Heart left ventricle (tissue), 16 donors: ENCODE measurements at places on chromosomes 13 and 19. TPM values are rescaled to one million over a fixed set of nuclear protein-coding genes. Genes with fewer than 3 reads are reported as not detected.

- DNase-seq: no peak
Observed at GRCh38 chr19:49564616-49565045, 15.7 kb downstream of the NOSIP start.

DNA sequence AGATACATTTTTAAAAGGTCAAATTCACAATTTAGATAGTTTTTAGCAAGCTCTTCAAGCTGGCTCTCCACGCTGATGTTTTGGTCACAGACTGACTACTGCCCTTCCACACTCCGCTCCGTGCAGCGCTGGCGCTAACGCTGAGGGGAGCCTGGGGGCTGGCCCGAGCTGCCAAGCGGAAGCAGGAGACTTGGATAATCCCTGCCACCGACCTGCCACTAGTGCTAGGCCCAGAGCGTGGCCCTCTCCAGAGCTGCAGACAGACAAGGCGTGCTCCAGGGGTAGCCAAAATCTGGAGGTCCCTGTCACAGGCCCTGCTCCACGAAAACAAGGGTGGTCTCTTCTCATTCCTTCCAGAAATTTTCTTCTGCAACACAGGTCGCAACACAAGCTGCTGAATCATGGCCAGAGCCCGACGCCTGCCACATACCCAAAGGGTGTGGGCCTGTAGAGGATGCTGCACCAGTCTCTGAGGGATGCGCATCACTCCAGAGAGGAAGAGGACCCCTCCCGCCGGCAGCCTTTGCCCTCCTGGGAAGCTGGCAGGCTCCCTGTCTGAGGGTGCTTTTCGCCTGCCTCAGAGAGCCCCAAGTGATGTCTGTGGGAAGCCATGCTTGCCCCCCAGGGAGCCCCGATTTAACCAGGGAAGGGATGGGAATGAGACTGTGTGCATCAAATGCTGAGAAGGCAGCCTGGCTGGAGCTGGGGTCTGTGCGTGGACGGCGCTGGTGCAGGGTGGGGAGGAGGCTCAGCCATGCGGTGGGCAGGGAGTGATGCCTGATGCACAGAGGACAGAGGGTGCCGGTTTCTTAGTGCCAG, 21.6 kb downstream of the CAPS start:
- DNase-seq: no peak

Gene ELSPBP1
- total RNA-seq: not detected

DNA sequence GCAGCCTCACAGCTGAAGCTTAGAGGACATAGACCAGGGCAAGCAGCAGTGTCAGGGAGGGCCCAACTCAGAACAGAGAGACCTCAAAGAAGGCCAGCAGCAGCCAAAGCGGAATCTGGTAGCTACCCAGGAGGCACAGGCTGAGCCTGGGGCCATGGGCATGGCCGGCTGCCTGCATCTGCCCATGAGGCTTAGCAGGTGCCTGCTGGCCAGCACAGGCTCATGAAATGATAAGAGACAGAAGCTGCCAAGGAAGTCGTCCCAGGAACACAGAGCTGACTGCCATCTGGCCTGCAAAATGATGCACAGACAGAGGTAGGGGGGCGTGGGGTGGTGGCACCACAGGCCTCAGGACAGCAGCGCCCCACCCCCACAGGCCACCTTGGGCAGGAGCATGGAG, 29.2 kb downstream of the TUBA3C start:
- DNase-seq: no peak

DNA sequence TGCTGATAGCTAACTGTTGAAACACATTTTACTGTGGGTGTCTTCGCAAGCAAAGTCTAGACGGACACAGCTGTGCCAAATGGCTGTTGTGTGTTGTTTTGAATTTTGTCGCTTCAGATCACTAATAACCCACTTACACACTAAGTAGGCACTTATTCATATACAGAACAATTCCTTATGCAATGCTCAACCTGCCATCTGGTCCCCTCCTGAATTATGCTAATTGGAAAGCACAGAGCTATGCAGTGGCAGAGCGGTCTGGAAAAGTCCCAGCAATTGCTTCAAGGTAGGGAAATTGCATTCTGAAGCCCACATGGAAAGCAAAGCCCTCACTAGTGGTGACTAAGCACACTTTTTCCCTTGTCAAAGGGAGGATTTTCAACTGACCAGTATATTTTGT, 69.9 kb downstream of the C13orf42 start:
- no peak for DNase-seq

- DNase-seq: no peak
Observed at GRCh38 chr13:106471957-106472543, 63.4 kb downstream of the EFNB2 start.

Gene ZFP30
- total RNA-seq: 7.5 TPM

DNA sequence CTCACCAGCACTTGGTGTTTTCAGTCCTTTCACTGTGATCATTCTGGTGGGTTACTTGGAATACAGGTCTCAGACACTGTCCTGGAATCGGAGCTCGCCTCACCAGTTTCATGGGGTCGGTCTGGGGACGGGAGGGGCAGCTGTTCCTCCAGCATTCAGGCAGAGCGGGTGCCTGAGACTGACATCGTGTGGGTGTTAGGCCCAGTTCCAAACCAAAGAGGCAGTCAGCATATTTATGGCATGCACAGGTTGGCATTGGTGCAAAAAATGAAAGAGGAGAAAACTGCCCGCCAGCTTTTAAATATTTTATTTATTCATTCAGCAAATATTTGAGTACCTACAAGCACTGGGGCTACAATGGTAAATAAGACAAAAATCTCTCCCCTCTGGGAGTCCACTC, 20.1 kb downstream of the PLEKHF1 start:
- no peak for DNase-seq

GRCh38 chr13:102132777-102133295, 269.0 kb downstream of the FGF14 start:
- DNase-seq: no peak

DNA sequence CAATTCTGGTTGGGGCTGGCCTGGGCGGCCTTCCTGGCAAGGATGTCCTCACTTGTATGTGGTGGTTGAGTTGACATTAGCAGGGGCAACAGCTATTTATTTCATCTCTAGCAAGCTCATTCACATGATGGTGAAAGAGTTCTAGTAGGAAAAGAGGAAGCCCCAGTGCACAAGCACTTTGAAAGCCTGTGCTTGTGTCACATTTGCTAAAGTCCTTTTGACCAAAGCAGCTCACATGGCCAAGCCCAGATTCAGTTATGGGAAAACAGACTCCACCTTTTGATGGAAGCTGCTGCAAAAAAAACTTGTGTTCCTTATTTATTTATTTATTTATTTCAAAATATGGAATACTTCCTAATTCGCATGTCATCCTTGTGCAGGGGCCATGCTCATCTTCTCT, 17.2 kb downstream of the GTF2F2 start:
- DNase-seq: no peak

Gene CASP14
- not detected for total RNA-seq

- DNase-seq: no peak
Observed at GRCh38 chr13:29581666-29582065, 13.8 kb downstream of the SLC7A1 start.

GRCh38 chr13:111315347-111315995, 5.0 kb upstream of the TEX29 start:
- no peak for DNase-seq

DNA sequence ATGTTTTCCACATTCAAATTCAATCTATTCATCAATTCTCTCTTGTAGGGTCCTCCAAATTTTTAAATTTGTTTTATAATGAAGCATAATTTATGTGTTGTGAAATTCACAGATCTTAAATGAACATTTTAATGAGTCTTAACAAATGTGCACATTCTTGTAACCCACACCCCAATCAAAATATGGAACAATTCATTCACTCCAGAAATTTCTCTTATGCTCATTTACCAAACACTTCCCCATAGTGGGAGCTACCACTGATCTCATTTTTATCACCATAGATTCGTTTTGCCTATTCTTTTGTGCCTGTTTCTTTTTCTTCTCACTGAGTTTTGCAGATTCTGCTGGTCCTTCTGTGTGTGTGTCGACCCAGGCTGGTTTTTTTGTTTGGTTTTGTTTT, 664.1 kb downstream of the EFNB2 start:
- DNase-seq: no peak

- DNase-seq: no peak
Observed at GRCh38 chr13:112971288-112971643, 2.3 kb downstream of the MCF2L start.

- no peak for DNase-seq
Observed at GRCh38 chr13:43388282-43389034, 365.1 kb downstream of the DNAJC15 start.

GRCh38 chr13:99425485-99426341, 75.6 kb upstream of the TM9SF2 start:
- no peak for DNase-seq

Gene C13orf46
- total RNA-seq: 0.38 TPM

- no peak for DNase-seq
Observed at GRCh38 chr13:103140001-103140671, 73.9 kb upstream of the SLC10A2 start.

DNA sequence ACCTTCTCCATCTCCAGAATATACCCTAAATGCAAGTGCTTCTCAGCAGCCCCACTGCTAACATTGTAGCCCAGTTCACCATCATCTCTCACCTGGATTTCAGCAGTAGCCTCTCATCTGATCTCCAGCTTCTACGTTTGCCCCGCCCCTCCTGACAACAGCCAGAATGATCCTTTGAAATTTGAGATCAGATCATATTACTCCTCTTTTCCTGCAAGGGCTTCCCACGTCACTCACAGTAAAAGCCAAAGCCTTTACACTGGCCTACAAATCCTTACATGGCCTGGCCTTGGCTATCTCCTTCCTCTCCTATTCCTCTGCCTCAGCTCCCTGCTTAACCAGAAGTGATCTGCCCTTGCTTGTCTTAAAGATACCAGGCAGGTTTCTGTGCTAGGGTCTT, 94.3 kb upstream of the NBEA start:
- no peak for DNase-seq

DNA sequence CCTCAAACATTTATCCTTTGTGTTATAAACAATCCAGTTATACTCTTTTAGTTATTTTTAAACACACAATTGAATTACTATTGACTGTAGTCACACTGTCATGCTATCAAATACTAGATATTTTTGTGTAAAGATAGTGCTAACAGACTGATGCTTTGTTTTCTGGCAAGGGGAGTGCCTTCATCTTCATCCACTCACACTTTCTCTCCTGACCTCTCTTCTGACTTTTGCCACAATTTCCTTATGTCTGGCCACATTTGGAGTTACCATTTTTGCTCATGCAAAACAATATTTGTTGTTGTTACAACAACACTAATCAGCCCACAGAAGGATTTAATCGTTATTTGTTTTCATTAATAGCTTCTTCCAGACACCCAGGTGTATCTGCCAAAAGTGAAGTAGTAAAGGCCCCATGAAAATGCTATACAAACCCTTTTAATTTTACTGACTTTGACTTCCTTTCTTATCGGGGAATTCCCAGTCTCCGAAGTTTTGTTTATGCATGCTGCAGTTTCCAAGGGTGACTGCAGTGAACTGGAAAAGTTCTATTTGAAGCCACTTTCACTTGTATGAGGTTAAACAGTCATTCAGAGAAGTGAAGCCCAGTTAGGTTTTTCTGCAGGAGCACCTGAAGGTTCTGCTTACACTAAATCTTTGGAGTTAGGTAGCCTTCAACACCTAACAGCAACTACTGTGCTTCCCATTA, 66.1 kb upstream of the FRY start:
- DNase-seq: no peak

Gene MBD3L2
- total RNA-seq: not detected

GRCh38 chr19:6886277-6886897, 992 bp upstream of the ADGRE1 start:
- DNase-seq: no peak

GRCh38 chr13:113968463-113969310, 5.2 kb downstream of the C13orf46 start:
- DNase-seq: no peak

- DNase-seq: no peak
Observed at GRCh38 chr13:77047649-77048343, 20.8 kb upstream of the FBXL3 start.

GRCh38 chr13:105196052-105196451, 1339.4 kb downstream of the EFNB2 start:
- DNase-seq: no peak

GRCh38 chr19:48444936-48445200, 915 bp upstream of the GRWD1 start:
- no peak for DNase-seq

Gene ATP7B
- 4.8 TPM for total RNA-seq

DNA sequence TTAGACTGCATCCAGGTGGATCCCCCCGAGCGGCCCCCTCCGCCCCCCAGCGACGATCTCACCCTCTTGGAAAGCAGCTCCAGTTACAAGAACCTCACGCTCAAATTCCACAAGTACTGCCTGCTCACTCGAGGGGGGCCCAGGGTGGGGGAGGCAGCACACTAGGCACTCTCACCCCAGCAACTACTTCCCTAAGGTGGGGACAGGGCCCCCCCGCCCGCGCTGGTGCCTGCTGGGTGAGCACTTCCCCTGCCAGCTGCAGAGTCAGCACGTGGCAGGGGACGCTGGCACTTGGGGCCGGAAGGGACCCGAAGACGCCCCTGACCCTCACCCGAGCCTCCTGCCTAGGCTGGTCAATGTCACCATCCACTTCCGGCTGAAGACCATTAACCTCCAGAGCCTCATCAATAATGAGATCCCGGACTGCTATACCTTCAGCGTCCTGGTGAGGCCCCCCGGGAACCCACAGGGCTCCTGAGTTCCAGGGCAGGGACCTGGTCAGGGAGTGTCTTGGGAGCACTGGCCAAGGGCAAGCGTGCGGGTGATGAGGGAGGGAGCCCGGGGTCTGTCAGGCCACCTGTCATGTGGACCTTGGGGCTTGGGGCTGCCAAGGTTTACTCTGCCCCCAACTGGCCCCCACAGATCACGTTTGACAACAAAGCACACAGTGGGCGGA, 5.2 kb downstream of the MCOLN1 start:
- DNase-seq: peak; percentile 78

DNA sequence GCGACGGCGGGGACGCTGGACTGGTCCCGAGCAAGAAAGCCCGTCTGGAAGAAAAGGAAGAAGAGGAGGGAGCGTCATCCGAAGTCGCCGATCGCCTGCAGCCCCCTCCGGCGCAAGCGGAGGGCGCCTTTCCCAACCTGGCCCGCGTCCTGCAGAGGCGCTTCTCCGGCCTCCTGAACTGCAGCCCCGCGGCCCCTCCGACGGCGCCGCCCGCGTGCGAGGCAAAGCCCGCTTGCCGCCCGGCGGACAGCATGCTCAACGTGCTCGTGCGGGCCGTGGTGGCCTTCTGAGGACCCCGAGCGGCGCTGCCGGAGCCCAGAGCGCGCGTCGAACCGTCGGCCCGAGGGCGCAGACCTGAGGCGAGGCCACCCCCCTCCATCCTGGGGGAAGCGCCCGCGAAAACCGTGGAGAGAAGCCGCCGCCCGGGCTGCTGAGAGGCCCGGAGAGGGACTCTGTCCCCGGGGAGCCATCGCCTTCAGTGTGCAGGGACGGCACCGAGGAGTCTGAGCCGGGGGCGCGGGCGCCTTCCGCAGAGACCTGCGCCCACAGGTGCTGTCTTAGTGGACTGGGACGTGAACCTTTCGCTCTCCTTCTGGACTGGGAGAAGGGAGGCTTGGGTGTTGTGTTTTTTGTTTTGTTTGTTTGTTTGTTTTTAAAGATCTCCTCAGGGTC, 3.5 kb downstream of the IER2 start:
- no peak for DNase-seq

GRCh38 chr13:30224732-30225131, 82.6 kb downstream of the KATNAL1 start:
- DNase-seq: no peak
